ENCODE measurements at places on chromosomes 12 and 14. TPM values are rescaled to one million over a fixed set of nuclear protein-coding genes. Genes with fewer than 3 reads are reported as not detected.

DNA sequence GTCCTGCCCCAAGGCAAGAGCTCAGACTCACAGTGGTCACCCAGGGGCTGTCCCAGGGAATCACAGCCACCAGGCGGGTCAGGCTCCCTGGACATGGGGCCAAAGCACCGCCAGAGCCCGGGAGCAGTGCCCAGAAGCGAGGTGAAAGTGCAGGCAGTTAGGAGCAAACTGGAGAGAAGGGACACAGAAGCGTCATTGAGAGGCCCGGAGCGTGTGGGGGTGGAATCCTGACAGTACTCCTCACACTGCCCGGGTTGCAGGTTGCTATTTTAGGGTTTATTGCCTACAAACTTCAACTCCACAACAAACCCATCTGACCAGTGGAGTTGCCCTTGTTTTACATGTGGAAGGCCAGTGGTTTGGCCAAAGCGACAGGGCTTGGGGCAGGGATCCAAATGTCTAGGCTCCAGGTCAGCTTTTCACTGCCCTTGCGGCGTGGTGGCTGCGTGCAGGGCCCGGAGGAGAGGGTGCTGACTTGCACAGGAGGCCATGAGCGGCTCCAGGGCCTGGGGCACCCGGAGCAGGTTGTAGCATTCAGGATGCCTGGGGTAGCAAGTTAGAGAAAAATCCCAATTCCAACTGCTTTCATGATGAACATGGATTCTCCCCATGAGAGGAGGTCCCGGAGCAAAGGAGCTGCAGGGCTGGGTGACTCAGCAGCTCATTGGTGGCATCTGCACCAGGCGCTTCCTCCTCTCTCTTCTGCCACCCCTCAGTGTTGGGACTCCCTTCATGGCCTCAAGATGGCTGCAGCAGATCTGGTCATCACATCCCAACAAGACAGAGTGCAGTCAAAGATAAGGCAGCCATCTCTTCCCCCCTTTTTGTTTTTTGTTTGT is 112.3 kb upstream of the NCOR2 start:
- H3K27me3 ChIP-seq: no peaks in the 10 kb centered on the region
- peaks cover 42% of the 10 kb centered on the region for H3K4me1 ChIP-seq
- H3K27ac ChIP-seq: no peak overlapping the region
- peak; percentile 61 for DNase-seq

GRCh38 chr12:1463073-1463905 is 131.1 kb downstream of the FBXL14 start:
- no peaks in the 10 kb centered on the region for H3K36me3 ChIP-seq
- H3K27ac ChIP-seq: no peak overlapping the region
- no peak overlapping the region for H3K4me3 ChIP-seq

DNA sequence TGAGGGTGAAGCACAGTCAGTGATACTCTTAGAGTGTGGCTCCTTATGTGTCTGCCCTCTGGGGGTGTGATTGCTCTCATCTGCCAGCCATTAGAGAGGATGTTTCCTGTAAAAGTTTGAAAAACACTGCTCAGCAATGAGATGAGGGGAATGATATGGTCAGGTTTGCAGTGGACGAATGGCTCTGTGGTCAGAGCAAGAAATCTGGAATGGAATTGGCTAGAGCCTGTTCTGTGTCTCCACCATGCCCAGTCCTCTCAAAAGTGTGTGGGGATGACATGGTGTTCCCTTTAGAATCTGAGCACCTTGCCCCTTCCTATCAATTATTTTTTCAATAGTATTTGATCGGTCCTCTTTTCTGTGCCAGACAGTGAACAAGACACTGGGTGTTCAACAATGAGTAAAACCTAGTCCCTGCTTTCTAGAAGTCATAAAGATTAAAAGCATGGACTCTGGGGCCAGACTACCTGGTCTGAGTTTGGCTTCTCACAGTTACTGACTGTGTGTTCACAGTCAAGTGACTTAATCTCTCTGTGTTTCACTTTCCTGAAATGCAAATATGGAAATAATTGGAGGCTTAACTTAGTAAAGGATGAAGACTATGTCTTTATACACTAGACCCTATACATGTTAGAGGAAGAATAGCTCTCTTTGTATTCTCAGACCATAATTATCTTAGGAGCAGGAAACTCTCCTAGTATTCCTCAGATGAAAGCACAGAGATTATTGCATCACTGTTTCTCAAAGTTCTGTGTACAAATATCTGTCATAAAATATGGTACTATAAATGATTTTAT is 1.6 kb downstream of the ACSS3 start:
- H3K4me1 ChIP-seq: peaks cover 12% of the 10 kb centered on the region
- H3K36me3 ChIP-seq: no peaks in the 10 kb centered on the region
- H3K27me3 ChIP-seq: no peaks in the 10 kb centered on the region
- no peak overlapping the region for H3K4me3 ChIP-seq
- DNase-seq: no peak

DNA sequence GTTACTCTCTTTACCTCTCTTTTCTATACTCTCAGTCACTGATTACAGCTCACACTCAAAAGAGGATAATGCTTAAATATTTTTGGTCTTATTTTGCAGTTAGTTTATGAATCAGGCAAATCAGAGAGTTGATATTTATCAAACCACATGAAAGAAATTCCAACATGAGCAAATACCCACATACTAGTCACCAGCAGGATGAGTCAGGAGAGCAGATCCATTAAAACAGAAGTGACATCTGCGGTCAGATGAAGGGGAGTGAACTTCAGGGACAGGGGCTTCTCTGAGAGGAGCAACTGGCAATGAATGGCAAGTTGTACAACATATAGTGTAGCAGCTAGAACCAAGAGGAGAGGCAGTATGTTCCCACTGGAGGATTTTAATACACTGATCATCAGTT is 258.7 kb downstream of the SYT10 start:
- no peaks in the 10 kb centered on the region for H3K36me3 ChIP-seq
- no peak for DNase-seq
- no peaks in the 10 kb centered on the region for H3K4me1 ChIP-seq
- H3K27ac ChIP-seq: no peak overlapping the region
- H3K27me3 ChIP-seq: no peaks in the 10 kb centered on the region

DNA sequence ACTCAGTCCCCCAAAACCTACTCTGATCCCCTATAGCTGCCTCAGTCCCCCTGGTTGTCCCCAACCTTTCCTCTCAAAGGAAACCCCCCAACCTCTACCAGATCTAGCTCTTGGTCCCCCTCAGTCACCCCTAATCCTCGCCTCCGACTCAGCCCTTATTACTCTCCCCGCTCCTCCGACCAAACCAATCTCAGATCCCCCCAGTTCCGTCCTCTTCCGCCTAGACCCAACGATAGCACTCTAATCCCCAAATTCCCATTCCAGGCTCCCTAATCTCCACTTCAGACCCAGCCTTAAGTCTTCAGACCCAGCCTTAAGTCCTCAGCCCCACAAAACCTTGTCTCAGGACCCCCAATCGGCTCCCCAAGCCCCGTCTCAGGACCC is 612 bp downstream of the VPS37B start:
- H3K27me3 ChIP-seq: no peaks in the 10 kb centered on the region
- peak overlapping the region; percentile 94 for H3K4me3 ChIP-seq
- H3K4me1 ChIP-seq: peaks cover 43% of the 10 kb centered on the region

- no peaks in the 10 kb centered on the region for H3K36me3 ChIP-seq
- no peaks in the 10 kb centered on the region for H3K27me3 ChIP-seq
- no peak overlapping the region for H3K27ac ChIP-seq
- no peak for DNase-seq
Observed at GRCh38 chr12:67452119-67452805, 183.1 kb downstream of the CAND1 start.

GRCh38 chr12:90323217-90323616 is 614.6 kb upstream of the ATP2B1 start:
- H3K4me1 ChIP-seq: no peaks in the 10 kb centered on the region
- no peak overlapping the region for H3K27ac ChIP-seq
- no peak for DNase-seq
- H3K27me3 ChIP-seq: no peaks in the 10 kb centered on the region
- H3K4me3 ChIP-seq: no peak overlapping the region

DNA sequence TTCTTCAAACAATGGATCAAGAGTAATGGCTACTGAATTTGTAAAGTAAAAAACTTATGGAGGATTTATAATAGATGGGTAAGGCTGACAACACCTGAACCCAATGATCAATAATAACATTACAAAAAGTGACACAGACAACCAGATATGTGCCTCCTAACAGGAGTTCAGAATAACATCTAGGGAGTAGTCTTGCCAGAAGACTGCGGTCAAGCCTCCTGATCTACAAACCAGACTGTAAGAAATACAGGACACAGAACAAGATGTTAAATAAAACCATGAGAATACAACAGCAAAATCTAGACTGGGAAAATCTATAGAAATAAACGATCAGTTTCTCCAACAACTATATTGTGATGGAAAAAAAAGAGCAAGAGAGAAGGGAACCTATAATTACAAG is 262.6 kb upstream of the TMTC1 start:
- no peak overlapping the region for H3K27ac ChIP-seq
- H3K4me3 ChIP-seq: no peak overlapping the region
- no peak for DNase-seq
- H3K36me3 ChIP-seq: no peaks in the 10 kb centered on the region
- H3K27me3 ChIP-seq: no peaks in the 10 kb centered on the region
- H3K4me1 ChIP-seq: no peaks in the 10 kb centered on the region

DNA sequence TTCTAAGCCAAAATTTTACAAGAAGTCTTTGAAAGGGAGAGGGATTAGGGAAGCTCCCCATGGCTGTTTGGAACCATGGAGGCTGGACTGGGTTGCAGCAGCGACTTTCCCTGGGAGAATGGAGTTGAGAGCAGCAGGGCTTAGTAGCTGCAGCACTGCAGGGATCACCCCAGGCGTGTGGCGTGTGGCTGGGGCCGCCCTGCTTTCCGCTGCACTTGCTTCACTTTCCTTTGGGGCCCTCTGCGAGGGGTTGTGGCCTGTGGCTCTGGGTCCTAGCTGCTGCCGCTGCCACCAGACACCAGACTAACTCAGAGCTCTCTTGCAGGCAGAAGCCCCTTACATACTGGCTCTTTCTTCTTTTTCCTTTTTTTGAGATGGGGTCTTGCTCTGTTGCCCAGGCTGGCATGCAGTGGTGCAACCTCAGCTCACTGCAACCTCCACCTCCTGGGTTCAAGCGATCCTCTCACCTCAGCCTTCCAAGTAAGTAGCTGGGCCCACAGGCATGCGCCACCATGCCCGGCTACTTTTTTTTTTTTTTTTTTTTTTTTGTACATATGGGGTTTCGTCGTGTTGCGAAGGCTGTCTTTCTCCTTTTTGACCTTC is 25.4 kb downstream of the CCDC62 start:
- H3K27ac ChIP-seq: no peak overlapping the region
- H3K4me3 ChIP-seq: no peak overlapping the region
- no peak for DNase-seq
- peaks cover 6% of the 10 kb centered on the region for H3K4me1 ChIP-seq
- no peaks in the 10 kb centered on the region for H3K27me3 ChIP-seq

DNA sequence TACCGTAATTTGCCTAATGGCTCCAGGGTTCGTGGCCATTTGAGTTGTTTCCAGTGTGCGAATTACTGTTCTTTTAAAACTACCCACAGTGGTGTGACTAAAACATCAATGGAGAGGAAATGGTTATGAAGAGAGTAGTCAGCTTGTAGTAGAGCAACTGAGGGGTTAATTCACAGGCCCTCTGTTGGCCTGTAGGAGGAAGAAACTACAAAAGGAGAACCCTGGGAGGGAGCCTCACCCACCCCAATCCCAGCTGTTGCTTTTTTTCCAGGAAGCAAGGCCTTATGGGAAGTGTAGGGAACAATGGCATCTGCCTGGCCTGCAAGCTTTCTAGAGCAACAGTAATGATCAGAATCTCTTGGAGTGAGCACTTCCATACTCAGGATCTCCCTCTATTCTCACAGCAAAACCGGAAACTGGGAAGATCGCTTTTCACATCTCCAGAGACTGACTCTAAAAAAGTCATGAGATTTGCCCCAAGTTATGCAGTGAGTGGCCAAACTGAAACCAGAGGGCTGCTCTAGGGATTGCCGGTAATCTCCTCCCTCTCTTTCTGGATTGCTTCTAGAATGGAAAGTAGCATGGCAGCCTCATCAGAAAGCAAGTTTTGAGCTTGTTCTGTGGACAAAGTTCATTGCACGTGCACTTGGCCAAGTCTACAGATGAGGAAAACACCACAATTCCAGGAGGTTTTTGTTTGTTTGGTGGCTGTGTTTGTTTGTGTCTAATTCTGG is 125.3 kb upstream of the PWP1 start:
- no peak overlapping the region for H3K4me3 ChIP-seq
- H3K27me3 ChIP-seq: no peaks in the 10 kb centered on the region
- H3K4me1 ChIP-seq: peaks cover 42% of the 10 kb centered on the region
- DNase-seq: no peak
- no peaks in the 10 kb centered on the region for H3K36me3 ChIP-seq

DNA sequence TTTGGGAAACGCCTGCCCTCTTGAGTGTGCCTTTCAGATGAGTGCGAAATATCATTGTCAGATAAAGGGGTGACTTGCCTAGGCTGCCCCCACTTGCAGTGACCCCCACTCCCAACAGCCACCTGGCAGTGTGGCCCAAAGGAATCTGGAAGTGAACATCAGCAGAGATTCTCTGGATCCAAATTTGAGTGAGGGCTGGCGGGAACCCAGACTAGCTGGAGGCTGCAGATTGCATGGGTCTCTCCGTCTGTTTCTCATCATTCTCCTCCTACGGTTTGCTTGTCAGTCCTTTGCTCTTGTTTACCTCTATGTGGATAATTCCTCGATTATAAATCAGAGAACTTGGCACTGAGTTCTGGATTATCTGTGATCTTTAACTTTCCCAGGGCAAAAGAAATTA is 280.8 kb downstream of the ZFP36L1 start:
- no peak for DNase-seq
- H3K4me3 ChIP-seq: no peak overlapping the region
- H3K27me3 ChIP-seq: no peaks in the 10 kb centered on the region
- peaks cover 13% of the 10 kb centered on the region for H3K4me1 ChIP-seq
- H3K36me3 ChIP-seq: no peaks in the 10 kb centered on the region

DNA sequence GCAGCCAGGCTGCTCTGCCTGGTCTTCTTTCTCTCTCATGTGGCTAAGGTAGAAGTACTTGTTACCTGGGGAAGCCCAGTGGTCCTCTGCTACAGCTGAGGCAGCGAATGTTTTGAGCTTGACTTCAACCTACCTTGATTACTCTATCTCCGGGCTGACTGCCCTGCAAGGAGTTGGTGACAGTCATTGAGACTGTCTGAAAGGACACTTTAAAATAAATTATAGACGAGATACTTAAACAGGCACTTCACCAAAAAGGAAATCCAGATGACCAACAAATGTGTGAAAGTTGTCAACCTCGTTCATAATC is 474 bp upstream of the CIT start:
- H3K27me3 ChIP-seq: no peaks in the 10 kb centered on the region
- no peak overlapping the region for H3K27ac ChIP-seq
- no peaks in the 10 kb centered on the region for H3K36me3 ChIP-seq
- no peak overlapping the region for H3K4me3 ChIP-seq

DNA sequence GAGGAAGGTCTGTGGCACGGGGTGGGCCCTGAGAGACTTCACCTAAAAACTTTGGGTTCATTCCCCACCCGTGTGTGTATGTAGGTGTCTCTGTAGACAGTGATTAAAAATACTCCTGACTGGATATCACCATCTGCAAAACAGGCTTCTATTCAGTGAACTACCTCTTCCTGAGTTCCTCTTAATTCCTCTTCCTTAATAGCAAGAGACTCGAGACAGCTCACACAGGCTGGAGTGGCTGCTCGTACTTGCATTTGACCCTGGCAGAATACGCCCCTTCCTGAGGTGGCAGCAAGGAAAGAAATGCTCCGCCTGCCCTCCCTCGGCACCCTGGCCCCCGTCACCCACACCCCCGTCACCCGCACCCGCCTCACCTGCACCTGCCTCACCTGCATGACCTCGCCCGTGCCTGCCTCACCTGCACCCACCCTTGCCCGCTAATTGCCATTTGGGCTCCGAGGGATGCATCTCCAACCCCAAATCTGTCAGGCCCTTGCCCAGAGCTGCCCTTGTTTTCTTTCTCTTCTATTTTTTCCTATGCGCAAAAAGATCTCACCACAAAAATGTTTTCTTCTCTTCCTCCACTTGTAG is 90.0 kb downstream of the FBXL14 start:
- no peak overlapping the region for H3K4me3 ChIP-seq
- no peaks in the 10 kb centered on the region for H3K36me3 ChIP-seq
- peaks cover 4% of the 10 kb centered on the region for H3K4me1 ChIP-seq
- DNase-seq: no peak

The CACNB3 gene
- total RNA-seq: 16.4 TPM

The SLC25A21 gene
- total RNA-seq: 1.4 TPM

The MIP gene
- not detected for total RNA-seq

All from thyroid gland (tissue), 4 donors.